NCI-H2107 (cell line): ENCODE measurements at places on chromosomes 13 and 19.

GRCh38 chr19:32642771-32643170, 32.2 kb downstream of the ANKRD27 start:
- DNase-seq: no peak

DNA sequence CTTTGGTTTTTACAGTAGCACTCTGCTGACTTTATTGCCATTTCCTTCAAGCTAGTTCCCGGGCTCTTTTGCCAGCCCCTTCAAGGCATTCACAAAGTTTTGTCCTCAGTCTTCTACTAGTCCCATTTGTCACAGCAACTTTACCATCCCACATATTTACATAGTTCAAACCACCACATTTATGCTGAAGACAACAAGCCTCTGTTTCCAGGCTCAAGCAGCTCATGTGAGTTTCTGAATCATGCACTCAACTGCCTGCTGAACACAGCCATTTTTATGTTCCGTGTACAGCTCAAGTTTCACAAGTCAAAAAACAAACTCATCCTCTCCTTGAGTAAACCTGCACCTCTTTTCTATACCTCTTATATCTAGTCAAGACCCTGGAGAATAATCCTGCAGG, 977.0 kb upstream of the SLC10A2 start:
- DNase-seq: no peak

DNA sequence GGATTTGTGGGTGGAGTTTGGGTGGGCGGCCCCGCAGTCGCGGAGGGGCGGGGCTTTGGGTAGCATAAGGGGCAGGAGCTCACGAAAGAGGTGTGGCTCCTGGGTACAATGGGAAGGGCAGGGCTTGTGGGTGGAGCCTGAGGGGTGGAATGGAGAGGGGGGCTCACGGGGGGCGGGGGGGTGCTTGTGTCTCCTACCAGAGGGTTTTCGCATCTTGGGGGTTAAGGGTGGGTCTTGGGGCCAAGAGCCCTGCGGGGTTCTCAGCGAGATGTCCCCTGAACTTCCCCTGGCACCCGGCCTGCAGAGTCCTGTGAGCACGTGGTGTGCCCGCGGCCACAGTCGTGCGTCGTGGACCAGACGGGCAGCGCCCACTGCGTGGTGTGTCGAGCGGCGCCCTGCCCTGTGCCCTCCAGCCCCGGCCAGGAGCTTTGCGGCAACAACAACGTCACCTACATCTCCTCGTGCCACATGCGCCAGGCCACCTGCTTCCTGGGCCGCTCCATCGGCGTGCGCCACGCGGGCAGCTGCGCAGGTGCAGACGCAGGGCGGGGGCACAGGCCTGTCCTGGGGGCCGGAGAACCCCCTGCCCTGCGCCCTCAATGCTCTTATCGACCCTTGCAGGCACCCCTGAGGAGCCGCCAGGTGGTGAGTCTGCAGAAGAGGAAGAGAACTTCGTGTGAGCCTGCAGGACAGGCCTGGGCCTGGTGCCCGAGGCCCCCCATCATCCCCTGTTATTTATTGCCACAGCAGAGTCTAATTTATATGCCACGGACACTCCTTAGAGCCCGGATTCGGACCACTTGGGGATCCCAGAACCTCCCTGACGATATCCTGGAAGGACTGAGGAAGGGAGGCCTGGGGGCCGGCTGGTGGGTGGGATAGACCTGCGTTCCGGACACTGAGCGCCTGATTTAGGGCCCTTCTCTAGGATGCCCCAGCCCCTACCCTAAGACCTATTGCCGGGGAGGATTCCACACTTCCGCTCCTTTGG, 5.1 kb downstream of the FSTL3 start:
- DNase-seq: no peak

GRCh38 chr19:45814851-45815480, at the start of gene RSPH6A:
TSS of gene RSPH6A (minus strand) at chr19:45815308. CDS start at chr19:45815176, 132 bp downstream.
- DNase-seq: no peak

DNA sequence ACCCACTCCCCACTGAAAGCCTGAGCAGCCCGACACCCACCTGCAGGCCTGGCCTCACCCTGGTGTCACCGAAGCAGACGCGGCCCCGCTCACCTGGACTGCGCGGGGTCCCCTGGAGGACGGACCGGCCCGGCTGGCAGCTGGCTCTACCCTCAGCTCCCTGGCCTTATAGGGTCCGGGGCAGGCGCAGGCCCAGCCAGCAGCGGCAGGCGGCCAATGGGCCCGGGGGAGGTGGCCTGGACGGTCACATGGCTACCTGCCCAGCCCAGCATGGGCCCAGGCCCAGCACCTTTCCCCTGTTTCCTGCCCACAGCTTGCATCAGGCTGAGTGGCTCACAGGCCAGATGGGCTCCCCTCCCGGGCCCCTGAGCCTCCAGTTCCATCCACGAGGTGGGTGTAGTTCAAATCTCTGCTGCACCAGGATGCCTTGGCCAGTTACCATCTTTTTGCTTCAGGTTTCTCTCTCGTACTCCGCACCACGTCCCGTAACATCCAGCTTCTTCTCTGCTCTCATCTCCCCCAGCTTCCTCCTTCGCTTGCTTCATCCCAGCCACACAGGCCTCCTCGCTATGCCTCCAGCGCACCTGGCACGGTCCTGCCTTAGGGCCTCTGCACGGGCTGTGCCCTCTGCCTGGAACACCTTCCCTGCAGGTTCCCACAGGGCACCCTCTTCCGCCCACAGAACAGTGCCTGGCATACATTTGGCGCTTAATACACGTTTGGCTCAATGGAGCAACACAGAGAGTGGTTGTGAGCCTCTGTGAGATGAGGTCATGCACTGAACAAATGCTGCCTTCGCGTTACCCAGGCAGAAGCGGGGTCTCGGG, at the start of gene PLIN4:
Gene PLIN4, minus strand, starts transcription at position 142 of the 827 bp plus-strand sequence. CDS start 214 bp downstream, outside the sequence.
- no peak for DNase-seq

- no peak for DNase-seq
Measured at GRCh38 chr13:80215368-80215767, 125.6 kb downstream of the SPRY2 start.

DNA sequence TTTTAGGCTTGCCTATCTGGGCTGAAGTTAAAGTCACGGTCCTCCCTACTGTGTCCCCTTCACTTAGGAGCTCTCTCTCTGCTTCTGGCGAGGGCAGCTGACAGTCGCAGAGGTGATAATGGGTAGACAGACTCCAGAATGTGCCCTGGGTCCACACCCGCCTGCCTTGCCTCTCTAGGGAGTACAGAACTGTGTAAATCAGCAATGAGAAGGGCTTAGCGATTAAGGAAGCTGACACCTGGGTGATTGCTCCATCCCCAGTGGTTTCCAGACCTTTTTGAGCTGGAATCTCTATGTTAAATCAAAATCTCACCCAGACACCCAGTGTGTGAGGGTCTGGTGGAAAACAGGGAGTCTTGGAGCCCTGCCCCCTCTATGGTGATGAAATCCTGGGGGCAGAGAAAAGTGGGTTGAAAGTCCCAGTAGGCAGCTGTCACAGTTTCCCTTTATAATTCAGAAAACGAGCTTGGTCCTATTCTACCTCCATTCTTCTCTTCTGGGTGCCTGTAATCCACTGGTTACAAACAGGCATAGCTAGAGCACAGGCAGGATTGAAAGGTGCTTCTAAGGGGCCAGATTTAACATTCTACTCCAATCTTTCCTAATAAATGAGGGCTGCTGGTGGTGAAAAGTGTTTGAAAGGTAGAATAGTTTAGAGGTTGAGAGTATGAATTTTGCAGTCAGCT, 46.9 kb downstream of the OLFM4 start:
- DNase-seq: no peak

DNA sequence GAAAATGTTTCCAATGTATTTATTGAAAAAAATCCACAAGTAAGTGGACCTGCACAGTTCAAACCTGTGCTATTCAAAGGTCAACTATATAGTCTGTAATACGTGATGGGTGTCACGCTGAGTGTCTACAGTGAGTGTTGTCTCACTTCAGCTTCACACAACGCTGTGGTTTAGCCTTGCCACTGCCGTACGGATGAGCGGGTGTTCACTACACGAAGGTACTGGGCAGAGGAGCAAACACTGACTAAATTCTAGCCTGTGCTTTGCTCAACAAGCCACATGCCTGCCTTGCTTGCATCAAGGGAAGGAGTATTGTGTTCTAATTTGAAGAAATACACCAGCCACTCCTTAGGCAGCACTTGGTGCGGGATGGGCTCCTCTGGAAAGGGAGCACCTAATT, 3.4 kb upstream of the FFAR3 start:
- DNase-seq: no peak

DNA sequence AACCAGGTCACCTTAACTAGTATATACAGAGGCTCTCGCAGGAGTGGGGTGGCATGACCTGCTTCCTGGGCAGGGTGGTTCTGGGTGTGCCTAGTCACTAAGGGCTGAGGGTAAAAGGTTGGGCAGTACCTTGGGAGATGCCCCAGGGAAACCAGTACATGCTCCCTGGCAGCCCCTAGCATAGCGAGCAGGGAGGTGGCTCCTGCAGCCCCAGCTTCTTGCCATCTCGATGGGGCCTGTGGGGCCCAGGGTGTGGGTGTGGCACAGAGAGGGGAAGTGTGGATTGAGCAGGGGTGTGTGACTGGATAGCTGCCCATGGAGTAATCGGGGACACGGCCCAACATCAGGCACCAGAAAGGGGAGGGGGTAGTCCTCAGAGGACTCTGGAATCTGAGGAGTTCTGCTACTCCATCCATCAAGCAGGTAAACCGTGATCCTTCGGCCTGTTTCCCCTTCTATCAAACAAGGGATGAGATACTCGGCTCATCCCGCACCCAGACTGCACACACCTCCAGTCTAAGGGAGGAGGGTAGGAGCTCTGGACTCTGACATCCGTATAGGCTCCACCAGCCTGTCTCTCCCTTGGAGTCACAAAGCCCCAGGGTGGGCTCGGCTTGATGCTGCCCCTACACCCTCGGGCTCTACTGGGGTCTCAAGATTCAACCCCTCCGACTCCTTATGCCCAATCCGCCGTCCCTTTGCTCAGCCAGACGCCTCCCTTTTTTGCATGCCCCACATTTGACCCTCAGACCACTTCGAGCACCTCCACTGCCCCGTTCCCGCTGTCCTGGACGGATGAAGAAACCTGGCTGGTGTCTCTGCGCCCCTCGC, 1.1 kb downstream of the ZBTB45 start:
- no peak for DNase-seq
